ENCODE measurements at places on chromosomes 3 and 15.

DNA sequence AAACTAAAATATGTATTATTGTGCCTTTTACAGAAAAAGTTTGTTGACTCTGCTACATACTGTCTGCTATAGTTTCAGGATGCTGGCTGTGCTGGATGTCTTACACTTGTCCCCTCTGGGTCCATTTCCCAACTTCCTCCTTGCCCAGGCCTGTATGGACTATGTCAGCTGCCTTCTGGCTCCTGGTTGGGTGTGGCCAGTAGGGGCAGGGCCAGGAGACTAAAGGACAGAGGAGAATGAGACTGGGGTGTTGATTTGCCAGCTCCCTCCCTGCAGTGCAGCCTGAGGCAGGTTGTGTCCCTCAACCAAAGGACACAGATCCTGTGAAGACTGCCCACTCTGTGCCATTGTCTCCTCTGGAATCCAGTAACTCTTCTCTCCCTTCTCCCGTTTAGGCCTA lies 90.6 kb upstream of the UBE2E2 start:
- no peak for DNase-seq

DNA sequence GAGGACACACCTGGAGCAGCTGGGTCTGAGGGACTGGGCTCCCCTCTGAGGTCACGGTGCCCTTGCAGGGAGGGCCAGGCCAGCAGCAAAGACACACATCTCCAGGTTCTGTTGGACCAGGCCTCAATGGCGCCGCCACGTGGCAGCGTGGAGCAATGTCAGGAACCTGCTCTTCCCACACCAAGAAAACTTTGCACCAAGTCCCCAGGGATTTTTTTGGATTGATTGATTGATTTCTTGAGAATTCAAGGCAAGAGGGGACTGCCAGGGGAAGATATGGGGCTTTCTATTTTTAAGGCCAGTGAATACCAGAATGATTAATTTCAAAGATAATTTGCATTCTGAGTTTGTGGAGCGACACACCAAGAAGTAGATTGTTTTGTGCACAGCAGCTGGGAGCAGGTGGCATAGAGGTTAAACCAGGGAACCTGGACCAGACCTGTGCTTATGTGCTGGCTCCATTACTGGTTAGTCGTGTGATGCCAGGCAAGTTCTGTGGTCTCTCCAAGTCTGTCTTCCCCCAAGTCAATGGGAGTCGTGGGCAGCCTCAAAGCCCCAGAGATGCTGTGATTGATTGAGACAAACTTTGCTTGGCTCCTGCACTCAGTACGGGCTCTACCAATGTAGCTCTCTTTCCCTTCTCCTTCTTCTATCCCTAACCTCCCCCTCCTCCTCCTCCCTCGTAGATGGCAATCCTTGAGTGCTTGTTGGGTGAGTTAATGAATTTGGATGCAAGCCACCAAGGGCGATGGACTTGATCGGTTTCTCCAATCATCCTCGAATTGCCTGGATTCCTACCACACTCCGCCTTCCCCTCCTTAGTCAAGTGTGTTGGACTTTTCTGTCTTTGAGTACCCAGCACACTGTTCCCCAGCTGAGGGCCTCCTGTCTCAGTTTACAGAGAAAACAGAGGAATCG lies 96.2 kb upstream of the TRPM1 start:
- DNase-seq: no peak

DNA sequence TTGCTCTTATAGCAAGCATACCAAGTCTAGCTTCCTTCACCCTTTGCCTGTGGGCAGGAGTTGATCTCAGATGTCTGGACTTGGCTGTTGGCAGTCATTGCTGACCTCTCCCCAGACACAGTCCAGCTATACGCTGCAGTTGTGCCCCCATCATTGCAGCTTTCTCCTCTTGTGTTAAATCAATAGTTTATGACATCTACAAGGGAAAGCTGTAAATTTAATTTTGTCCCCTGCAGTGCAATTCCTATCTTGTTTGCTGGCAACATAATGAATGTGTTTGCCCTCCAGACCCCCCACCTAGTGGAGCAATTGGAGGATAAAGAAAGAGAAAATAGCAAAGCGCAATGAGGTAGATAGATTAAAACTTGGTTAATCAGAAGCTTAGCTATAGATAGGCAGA lies 280.2 kb downstream of the LSAMP start:
- no peak for DNase-seq

DNA sequence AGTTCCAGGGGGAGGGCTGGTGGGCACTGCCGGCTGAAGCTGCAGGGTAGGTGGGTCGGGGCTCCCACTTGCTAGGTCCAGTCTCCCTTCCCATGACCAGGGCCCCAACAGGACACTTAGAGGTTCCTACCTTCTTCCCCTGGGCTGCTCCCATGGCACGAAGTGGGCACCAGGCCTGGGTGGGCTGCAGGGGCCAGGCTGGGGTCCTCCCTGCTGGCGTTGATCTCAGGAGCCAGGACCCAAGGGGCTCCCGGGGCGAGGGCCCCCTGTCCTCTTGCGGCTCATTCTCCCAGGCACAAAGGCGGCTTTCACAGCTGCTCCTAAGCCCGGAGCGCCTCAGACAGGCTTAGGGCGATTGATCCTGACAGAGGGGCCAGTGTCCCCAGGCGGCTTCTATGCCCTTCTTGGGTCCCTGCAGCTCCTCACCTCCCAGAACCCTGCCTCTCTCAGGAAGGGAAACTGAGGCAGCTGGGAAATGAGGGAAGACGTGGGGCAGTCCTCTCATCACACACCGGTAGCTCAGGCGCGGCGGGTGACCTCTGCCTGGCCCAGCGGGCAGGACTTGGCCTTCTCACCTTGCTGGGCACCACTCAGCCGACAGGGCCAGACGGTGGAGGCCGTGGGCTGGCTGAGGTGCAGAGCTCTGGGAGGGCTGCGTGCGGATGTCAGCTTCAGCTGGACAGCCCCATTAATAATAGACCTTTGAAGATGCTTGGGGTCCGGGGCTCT lies 39.6 kb downstream of the FAM3D start:
- DNase-seq: no peak

GRCh38 chr3:41131224-41131623 lies 68.1 kb upstream of the CTNNB1 start:
- no peak for DNase-seq

DNA sequence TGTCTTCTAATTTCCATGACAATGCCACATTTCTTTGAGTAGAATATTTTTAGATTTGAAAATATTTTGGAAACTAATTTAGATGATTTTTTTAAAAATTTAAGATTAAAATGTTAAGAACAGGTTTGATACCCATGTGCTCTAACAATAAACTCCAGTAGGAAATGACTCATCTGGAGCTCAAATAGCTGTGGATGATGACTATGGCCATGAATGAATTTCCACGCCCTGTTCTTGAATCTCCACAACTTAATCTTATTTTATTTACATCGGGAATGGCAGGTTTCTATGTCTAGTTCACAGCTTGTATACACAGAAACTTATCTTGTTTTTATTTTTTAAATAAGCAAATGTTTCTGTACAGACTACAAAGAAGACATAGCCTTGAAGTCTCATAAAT lies 726.8 kb downstream of the NAALADL2 start:
- no peak for DNase-seq

GRCh38 chr3:70615286-70615685 lies 302.8 kb upstream of the MDFIC2 start:
- no peak for DNase-seq
